ENCODE measurements at places on chromosomes 6 and 20. TPM values are rescaled to one million over a fixed set of nuclear protein-coding genes. Genes with fewer than 3 reads are reported as not detected.
A peak's percentile ranks its signal among the peaks of the same experiment; 100 is the strongest.

C6orf52 gene
- total RNA-seq, result 1.5 TPM

PIGT gene
- total RNA-seq, result 66.0 TPM

VGLL2 gene
- total RNA-seq, result 0.13 TPM

DAAM2 gene
- 2.9 TPM for total RNA-seq

VARS2 gene
- total RNA-seq, result 47.7 TPM

DNA sequence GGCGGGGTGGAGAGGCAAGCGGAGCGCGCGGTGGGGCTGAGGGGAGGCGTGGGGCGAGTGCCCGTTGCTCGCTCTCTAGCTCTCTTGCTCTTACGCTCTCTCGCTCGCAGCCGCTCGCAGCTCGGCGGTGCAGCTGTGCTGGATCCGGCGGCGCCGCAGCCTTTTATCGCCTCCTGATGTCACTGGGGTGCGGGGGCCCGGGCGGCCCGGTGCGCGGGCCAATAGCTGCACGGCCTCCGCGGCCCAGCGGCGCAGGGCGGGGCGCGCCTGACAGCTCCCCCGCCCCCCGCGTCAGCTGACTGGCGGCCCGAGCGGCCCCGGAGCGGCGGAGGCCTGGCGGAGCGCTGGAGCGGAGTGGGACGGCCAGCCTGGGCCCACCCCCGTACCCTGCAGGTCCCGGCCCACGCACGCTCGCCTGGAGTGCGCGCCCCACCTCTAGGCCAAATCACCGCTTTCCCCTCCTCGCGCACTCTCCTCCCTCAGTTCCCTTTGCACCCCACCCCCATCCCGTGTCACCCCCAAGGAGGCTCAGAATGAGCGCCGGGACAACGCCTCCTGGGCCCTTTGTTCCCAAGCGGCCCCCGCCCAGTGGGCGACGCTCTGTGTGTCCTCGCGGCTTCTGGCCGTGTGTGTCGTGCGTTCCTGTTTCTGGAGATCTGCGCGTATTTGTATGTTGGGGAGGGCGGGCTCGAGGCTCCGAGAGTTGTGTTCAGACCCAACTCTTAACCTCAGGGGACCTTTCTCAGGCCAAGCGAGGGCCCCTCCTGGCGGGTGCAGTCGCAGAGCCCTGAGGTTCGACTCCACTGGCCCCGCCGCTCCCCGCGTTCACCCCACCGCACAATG lies at the start of gene MAFB:
MAFB (minus strand) TSS at position 137 of the 843 bp plus-strand sequence. CDS start 386 bp downstream, outside the sequence.
- DNase-seq, result peak; percentile 90

- no peak for DNase-seq
Observed at GRCh38 chr6:134746140-134746539, 203.8 kb downstream of the ALDH8A1 start.

GRCh38 chr20:51042657-51043247 lies 19.8 kb upstream of the KCNG1 start:
- no peak for DNase-seq

DNA sequence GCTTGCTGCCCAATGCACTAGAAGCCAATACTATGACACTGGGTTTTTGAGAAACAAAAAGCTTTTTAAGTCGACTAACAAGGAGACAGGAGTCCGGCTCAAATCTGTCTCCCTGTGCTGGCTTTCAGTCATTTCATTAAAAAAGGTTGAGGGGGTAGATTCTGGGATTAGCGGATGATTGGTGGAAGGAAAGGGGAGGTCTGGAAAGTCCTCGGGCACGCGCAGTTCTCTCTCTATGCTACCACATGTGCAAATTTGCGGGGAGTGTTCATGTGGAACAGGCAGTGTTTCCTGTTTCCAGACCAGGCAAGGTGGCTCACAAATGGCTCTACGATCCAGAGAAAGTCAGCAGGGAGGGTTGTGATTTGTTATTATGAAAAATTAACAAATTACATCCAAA lies 89.1 kb upstream of the TOX2 start:
- DNase-seq, result no peak

- DNase-seq, result peak; percentile 96
Observed at GRCh38 chr20:63434599-63435378, 37.7 kb downstream of the KCNQ2 start.

GRCh38 chr6:1864496-1864895 lies 254.8 kb downstream of the FOXC1 start:
- DNase-seq, result no peak

GRCh38 chr20:17572034-17572638 lies 2.3 kb downstream of the DSTN start:
- no peak for DNase-seq

DNA sequence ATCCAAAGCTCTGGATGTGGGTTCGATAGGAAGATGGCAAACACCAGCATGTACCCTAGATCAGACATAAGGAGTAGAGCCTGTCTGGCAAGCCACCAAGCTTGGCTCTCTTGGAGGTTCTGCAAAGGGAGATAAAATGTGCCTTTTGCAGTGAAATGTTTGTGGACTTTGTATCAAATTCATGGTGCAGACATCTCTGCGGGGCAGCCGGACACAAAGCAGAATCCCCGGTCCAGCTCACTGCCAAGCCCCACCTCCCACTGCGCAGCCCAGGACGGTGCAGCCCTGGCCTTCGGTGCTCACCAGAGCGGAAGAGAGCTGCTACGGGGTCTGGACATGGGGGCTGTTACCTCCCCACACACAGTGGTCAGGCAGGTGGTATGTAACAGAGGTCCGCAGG lies 333.6 kb upstream of the JARID2 start:
- no peak for DNase-seq

GRCh38 chr6:150201285-150201684 lies 58.4 kb downstream of the PPP1R14C start:
- DNase-seq, result no peak

- no peak for DNase-seq
Observed at GRCh38 chr6:26394289-26394688, 7.8 kb upstream of the BTN3A1 start.

GRCh38 chr20:57938158-57939108 lies 228.6 kb upstream of the PMEPA1 start:
- no peak for DNase-seq

GRCh38 chr20:19750907-19751636 lies 7.0 kb upstream of the RIN2 start:
- no peak for DNase-seq
